Tibial nerve (tissue), 4 donors: ENCODE measurements at places on chromosomes 7 and 10. TPM values are rescaled to one million over a fixed set of nuclear protein-coding genes. Genes with fewer than 3 reads are reported as not detected.
A peak's percentile ranks its signal among the peaks of the same experiment; 100 is the strongest.

DNA sequence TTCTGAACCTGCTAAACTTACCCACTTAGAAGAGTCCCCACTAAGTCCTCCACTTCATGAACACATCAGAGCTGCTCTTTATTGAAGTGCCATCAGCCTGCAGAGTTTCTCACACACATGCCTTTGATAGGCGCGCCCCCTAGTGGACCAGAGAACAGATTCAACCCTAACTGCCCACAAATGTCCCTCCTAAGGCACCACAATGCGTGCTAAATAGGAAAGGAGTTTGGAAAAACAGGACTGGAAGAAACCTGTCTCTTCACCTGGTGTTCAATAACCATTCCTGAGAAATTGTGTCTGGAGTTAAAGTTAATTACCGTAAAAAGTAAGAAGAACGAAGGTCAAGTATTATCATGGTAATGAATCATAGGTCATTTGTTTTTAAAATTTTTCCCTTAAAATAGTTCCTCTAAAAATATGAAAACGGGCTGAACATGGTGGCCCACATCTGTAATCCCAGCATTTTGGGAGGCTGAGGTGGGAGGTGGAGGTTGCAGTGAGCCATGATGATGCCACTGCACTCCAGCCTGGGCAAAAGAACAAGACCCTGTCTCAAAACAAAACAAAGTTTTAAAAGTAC lies 249.7 kb downstream of the ELMO1 start:
- DNase-seq = peak; percentile 72
- H3K27ac ChIP-seq = no peak overlapping the region
- no peaks in the 10 kb centered on the region for H3K27me3 ChIP-seq
- no peaks in the 10 kb centered on the region for H3K36me3 ChIP-seq
- H3K4me3 ChIP-seq = no peak overlapping the region
- peaks cover 20% of the 10 kb centered on the region for H3K4me1 ChIP-seq

GRCh38 chr7:140005754-140006503 lies 56.8 kb downstream of the PARP12 start:
- no peak overlapping the region for H3K27ac ChIP-seq
- no peaks in the 10 kb centered on the region for H3K4me1 ChIP-seq
- no peaks in the 10 kb centered on the region for H3K36me3 ChIP-seq
- no peak for DNase-seq
- no peak overlapping the region for H3K4me3 ChIP-seq

DNA sequence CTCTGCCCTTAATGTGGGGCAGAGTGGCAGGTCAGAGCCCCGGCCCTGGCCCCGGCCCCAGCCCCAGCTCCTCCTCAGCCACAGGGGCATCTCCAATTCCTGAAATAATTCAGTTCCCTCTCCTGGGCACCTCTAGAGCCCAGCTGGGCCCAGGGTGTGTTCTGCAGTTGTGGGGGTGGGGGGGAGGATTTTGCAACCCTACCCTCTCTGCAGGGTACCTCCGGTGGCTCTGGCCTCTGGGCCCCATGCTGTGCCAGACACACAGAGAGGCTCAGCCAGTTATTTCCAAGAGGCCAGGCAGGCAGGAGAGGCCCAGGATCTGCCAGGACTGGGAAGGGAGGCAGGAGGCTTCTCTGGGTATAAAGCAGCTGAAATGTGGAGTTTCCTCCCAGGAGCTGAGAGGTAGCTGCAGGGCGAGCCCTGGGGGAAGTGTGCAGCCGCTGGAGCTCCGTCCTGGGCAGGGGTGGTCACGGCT lies 47.9 kb downstream of the PWWP2B start:
- no peak overlapping the region for H3K4me3 ChIP-seq
- no peaks in the 10 kb centered on the region for H3K27me3 ChIP-seq
- H3K27ac ChIP-seq = no peak overlapping the region
- no peak for DNase-seq
- H3K36me3 ChIP-seq = no peaks in the 10 kb centered on the region
- peaks cover 42% of the 10 kb centered on the region for H3K4me1 ChIP-seq

PSD gene
- 0.30 TPM for total RNA-seq

DNA sequence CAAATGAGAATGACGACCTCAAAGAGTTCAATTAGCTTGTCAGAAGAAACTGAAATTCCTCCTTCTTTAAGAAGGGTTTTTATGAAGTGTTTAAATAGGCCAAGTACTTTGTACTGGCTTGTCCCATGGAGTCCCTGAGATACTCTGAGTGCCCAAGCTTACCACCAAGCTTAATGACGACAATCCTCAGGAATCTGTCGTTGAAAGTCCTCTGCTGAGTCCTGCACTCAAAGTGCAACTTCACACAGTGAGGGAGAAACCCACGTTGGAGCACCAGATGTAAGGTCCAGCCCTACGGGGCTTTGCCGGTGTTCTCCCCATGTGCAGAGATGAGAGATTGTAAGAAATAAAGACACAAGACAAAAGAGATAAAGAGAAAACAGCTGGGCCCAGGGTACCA lies 42.8 kb upstream of the AKR1C2 start:
- no peak overlapping the region for H3K27ac ChIP-seq
- no peaks in the 10 kb centered on the region for H3K4me1 ChIP-seq
- H3K4me3 ChIP-seq = no peak overlapping the region
- DNase-seq = no peak

DNA sequence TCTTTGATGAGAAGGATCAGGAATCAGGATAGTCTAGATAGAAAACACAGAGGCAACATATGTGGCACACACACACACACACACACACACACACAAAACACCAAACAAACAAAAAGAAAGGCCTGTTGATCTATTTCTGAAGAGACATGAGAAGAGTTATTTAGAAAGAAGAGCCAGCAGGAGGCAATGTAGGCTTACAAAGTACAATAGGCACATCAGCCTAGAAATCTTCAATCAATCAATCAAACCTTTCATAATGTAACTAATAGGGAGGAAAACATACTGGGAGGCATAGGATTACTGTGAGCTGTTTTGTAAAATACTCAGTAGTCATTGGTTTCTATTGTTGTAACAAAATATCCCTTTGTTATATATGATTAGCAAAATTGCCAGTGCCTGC lies 47.3 kb upstream of the TES start:
- DNase-seq = no peak
- no peak overlapping the region for H3K4me3 ChIP-seq
- H3K4me1 ChIP-seq = no peaks in the 10 kb centered on the region
- no peaks in the 10 kb centered on the region for H3K36me3 ChIP-seq
- H3K27me3 ChIP-seq = no peaks in the 10 kb centered on the region

TSPAN12 gene
- total RNA-seq = 5.1 TPM

DNA sequence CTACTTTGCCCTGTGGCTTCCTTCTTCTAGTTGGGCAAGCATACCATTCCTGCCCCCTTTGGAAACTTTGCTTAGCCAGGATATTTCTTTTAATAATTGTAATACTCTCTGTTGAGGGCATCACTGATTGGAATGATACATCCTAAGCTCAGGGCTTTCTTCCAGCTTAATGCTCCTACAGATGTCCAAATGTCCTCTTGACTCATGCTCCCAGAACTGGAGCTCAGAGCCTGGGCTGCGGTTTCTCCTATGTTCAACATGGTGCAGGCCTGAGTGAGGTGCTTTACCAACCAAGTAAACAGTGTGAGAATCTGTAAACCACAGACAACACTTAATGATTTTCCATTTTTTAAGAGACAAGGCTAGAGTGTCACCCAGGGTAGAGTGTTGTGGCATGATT lies 108.6 kb downstream of the LRRC4 start:
- H3K4me1 ChIP-seq = peaks cover 3% of the 10 kb centered on the region
- no peaks in the 10 kb centered on the region for H3K36me3 ChIP-seq
- no peak overlapping the region for H3K4me3 ChIP-seq
- no peak for DNase-seq
- no peak overlapping the region for H3K27ac ChIP-seq

GPR141 gene
- total RNA-seq = not detected

DNA sequence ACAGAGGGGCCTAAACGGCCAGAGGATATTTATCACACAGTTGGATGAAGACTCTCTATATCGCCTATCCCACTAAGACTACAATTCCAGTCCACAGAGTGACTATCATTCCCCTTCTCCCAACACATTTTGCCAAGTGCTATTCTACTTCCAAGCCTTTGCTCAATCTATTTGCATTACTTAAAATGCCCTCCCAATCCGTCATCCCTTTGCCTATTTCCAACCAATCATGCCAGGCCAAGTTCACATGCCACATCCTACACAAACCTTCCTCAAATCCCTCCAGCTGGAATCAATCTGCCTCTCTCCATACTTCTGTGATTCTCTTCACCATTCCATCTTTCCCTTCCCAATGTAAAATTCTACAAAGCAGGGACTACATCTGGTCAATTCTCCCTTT lies 38.2 kb downstream of the SMURF1 start:
- H3K27ac ChIP-seq = peak overlapping the region; percentile 87
- H3K4me3 ChIP-seq = no peak overlapping the region
- H3K36me3 ChIP-seq = no peaks in the 10 kb centered on the region
- H3K4me1 ChIP-seq = peaks cover 81% of the 10 kb centered on the region
- DNase-seq = no peak

CPA1 gene
- total RNA-seq = 37.8 TPM

DNA sequence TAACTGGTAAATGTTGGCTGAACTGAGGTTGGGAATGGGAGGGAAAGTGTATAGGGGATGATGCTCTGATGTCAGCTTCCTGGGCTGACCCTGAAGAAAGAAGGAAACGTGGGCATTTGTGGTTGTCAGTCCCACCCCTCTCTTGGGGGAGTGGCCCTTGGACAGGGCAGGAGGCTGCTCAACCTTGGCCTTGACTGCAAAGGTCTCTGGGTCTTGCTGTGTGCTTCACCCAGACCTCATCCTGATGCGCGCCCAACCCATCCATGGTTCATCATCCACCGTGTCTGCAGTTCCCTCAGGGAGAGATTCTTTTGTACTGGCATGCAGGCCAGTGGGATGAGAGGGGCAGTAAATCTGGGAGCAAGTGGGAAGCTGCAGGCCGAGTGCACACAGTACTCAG lies 4.7 kb upstream of the ZYX start:
- H3K27ac ChIP-seq = peak overlapping the region; percentile 48
- no peaks in the 10 kb centered on the region for H3K36me3 ChIP-seq
- H3K27me3 ChIP-seq = no peaks in the 10 kb centered on the region
- H3K4me3 ChIP-seq = no peak overlapping the region
- DNase-seq = no peak

GRCh38 chr7:21261627-21262594 lies 166.0 kb upstream of the SP4 start:
- no peaks in the 10 kb centered on the region for H3K36me3 ChIP-seq
- no peak overlapping the region for H3K27ac ChIP-seq
- H3K27me3 ChIP-seq = no peaks in the 10 kb centered on the region

DNA sequence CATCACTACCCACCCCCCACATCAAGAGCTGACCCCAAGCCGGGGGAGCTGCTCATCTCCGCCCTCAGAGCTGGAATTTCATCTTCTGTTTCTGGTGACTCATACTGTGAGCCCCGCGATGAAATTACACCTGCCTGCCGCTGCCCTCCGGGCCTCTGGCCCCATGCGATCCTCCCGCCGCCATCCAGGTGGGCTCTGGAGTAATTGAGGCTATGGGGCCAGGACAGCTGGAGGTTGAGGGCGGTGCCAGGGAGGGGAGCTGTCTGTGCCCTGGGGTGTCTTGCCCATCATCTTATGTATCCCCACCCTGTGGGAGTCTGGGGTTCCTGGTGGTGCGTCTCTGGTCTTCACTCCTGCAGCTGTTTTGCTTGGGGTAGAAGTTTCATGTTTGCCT lies 9.0 kb downstream of the GTF2IRD1 start:
- no peak for DNase-seq
- no peaks in the 10 kb centered on the region for H3K4me1 ChIP-seq
- H3K27ac ChIP-seq = no peak overlapping the region
- H3K4me3 ChIP-seq = no peak overlapping the region
- no peaks in the 10 kb centered on the region for H3K36me3 ChIP-seq

DNA sequence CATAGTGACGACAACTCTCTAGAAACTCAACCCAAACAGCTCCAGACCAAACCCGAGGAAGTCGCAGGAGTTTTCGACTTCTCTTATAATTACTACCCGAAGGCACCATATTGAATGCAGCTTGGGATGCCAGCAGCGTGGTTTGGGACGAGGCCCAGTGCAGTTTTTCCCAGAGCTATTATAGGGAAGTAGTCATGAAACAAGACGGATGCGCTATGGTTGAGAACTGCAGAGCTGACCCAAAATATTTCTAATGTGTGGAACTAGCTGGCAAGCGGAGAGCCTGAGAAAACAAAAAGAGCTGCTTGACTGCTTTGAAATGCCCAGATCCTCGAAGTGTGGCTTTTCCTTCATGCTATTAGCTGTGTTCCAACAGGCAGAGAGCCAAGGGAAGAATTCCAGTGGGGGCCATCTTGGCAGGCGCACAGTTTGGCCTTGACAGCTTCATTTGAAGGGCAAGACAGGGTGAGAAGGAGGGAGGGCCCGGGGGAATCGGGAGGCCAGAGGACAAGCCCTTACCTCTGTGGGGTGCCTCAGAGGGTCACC lies 122.7 kb downstream of the CUL2 start:
- peak overlapping the region; percentile 18 for H3K27ac ChIP-seq
- H3K4me1 ChIP-seq = peaks cover 10% of the 10 kb centered on the region
- no peaks in the 10 kb centered on the region for H3K36me3 ChIP-seq
- peak; percentile 28 for DNase-seq
- H3K27me3 ChIP-seq = no peaks in the 10 kb centered on the region
- no peak overlapping the region for H3K4me3 ChIP-seq

BMPER gene
- total RNA-seq = 33.3 TPM

DNA sequence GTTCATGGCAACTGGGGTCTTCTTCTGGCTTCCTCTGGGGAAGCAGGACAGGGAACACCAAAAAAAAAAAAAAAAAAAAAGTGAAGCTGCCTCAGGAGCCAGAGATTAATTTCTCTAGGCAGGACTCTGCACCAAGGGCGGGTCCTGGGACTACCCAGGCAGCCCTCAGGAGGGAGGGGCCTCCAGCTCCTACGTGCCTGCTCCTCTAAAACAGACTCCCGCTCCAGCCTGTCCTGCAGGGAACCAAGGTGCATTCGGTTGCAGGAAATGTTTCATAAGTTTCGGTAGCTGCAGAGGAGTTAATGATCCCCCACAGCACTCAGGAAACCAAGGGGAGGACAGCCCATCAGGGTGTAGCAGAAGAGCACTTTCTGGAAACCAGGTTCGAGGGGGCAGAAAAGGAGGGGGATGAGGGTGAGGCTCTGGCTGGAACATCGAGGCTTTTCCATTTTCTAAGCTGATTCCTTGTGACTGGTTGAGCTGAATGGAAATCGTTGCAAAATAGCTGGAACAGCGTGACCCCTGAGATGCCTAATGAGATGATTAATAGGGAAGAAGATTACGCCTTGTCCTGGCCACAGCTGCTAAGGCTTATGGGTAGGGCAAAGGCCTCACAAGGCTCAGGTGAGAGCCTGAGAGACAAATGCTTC lies 84.2 kb downstream of the STRA8 start:
- no peaks in the 10 kb centered on the region for H3K36me3 ChIP-seq
- peak overlapping the region; percentile 40 for H3K27ac ChIP-seq
- H3K4me1 ChIP-seq = no peaks in the 10 kb centered on the region
- DNase-seq = peak; percentile 64
- H3K4me3 ChIP-seq = no peak overlapping the region

DNA sequence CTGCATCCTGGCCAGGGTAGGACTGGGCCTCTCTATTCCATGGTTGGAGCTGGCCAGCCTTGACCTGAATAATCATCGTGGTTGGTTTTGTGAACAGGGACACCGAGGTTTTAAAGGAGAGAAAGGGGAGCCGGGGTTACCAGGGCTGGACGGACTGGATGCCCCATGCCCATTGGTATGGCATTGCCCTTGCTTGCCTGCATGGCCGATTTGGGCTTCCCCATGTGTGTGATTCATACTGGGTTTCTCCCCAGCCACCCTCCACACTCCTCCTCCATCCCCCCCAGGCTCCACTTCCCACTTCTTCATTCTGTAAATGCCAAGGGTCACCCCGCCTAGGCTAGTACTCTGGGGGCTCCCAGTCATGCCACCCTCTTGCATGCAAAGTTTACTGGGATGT lies 98.8 kb upstream of the MACROH2A2 start:
- H3K36me3 ChIP-seq = no peaks in the 10 kb centered on the region
- H3K27ac ChIP-seq = no peak overlapping the region
- no peak overlapping the region for H3K4me3 ChIP-seq
- H3K27me3 ChIP-seq = no peaks in the 10 kb centered on the region
- DNase-seq = no peak

FGFBP3 gene
- 3.3 TPM for total RNA-seq
